Right renal pelvis (tissue), 4 donors: ENCODE measurements at places on chromosomes 11 and 22. TPM values are rescaled to one million over a fixed set of nuclear protein-coding genes. Genes with fewer than 3 reads are reported as not detected.

The OR51B2 gene
- polyA plus RNA-seq = not detected

The CXCR5 gene
- not detected for polyA plus RNA-seq

DNA sequence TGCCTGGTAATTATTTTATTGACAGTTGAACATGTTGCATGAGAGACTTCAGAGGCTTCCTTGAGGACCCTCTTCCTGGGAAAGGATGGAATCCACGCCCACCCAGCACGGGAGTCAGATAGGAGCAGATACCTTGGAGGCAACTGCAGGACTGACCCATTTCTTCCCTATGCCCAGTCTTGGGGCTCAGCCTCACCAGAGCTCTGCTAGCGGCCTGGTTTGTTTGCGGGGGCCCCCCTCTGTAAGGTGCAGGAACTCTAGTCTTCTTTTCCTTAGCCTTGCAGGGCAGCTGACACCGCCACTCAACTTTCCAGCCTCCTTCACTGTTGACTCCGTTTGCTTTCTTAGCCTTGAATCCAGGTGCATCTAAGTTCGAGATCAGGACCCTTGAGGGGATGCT lies 1032.8 kb downstream of the BRD1 start:
- no peak for DNase-seq

DNA sequence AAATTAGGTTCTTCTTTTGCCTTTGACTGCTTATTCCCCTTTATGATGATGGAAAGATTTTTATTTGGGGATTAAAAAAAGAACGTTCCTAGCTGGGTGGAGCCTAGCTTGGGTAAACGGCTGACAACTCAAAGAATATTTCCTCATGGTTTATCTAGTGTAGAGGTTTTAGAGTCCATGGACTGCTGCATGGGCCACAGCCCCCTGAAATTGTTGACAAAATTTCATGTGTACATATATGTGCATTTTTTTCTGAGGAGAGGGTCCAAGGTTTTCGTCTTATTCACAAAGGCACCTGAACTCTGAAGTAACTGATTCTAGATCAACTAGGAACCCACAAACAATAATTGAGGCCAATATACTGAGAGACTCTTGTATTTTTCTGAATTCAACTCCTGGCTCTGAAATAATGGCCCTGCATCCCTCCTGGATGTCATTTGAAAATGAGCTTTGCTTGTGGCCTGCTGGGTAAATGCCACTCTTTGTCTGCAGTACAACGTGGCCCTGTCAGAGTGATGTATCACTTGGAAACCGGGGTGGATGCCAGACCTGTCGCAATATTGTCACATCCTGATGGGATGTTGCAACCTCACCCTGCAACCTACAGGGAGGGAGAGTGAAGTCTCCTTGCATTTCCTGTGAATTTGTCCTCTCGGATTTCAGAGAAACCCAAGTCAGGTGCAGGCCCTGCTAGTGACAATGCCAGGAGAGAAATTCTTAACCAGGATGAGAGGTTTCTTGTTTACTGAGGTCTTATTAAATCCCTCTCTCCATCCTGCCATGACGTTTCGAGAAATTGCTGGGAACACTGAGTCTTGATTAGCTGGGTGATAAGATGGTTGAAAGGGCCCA lies 33.8 kb downstream of the EHF start:
- DNase-seq = no peak
